Peyer's patch (tissue), 4 donors: ENCODE measurements at places on chromosomes 2 and 18. TPM values are rescaled to one million over a fixed set of nuclear protein-coding genes. Genes with fewer than 3 reads are reported as not detected.

GAREM1 gene
- total RNA-seq: 29.3 TPM

GPR45 gene
- not detected for total RNA-seq

- no peak overlapping the region for H3K4me3 ChIP-seq
- no peak for DNase-seq
- no peaks in the 10 kb centered on the region for H3K36me3 ChIP-seq
- H3K4me1 ChIP-seq: no peaks in the 10 kb centered on the region
- H3K27ac ChIP-seq: no peak overlapping the region
Measured at GRCh38 chr18:1037776-1038175, 133.1 kb downstream of the ADCYAP1 start.

DNA sequence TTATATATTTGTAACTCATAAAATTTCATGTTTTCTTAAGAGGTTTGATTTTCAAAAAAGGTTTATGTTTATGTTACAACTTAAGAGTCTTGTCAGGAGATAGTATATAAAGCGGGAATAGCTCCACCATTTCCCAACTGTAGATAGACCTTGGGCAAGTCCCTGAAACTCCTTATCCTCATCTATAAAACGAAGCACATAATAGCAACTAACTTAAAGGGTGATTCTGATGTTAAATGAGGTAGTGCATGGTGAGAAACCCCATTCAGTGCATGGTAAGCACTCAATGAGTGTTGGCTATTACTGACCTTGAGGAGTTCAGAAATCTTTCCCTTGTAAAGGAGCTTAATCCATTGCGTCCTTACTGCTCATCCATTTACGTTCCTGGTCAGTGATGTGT, 34.1 kb downstream of the KCTD18 start:
- no peak overlapping the region for H3K4me3 ChIP-seq
- no peaks in the 10 kb centered on the region for H3K27me3 ChIP-seq
- no peaks in the 10 kb centered on the region for H3K4me1 ChIP-seq
- H3K36me3 ChIP-seq: no peaks in the 10 kb centered on the region
- no peak for DNase-seq

DNA sequence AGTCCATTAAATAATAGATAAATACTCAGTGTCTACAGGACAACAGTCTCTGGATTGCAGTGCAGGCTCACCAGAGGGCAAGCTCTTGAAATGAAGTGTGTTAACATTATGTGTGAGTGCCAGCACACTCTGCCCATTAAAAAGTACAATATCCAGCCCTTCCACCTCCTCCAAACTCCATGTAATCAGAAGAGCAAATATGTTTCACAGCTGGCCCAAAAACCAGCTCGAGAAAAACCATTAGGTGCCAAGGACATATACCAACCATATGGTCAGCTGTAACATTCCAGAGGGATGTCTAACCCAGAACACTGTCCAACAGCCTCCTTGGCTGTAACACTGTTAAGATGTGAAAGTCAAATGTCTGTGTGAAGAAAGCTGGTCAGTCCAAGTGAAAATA, 112.2 kb downstream of the ZNF385B start:
- DNase-seq: no peak
- H3K27me3 ChIP-seq: no peaks in the 10 kb centered on the region
- no peak overlapping the region for H3K27ac ChIP-seq
- H3K36me3 ChIP-seq: no peaks in the 10 kb centered on the region
- H3K4me3 ChIP-seq: no peak overlapping the region

- DNase-seq: no peak
- H3K4me1 ChIP-seq: no peaks in the 10 kb centered on the region
- H3K27me3 ChIP-seq: no peaks in the 10 kb centered on the region
- no peaks in the 10 kb centered on the region for H3K36me3 ChIP-seq
- no peak overlapping the region for H3K4me3 ChIP-seq
Measured at GRCh38 chr2:138724729-138725459, 55.3 kb downstream of the NXPH2 start.

GRCh38 chr18:47118981-47119380, 31.3 kb downstream of the HDHD2 start:
- H3K4me1 ChIP-seq: no peaks in the 10 kb centered on the region
- no peak for DNase-seq
- H3K27me3 ChIP-seq: no peaks in the 10 kb centered on the region
- no peak overlapping the region for H3K27ac ChIP-seq
- no peaks in the 10 kb centered on the region for H3K36me3 ChIP-seq

DNA sequence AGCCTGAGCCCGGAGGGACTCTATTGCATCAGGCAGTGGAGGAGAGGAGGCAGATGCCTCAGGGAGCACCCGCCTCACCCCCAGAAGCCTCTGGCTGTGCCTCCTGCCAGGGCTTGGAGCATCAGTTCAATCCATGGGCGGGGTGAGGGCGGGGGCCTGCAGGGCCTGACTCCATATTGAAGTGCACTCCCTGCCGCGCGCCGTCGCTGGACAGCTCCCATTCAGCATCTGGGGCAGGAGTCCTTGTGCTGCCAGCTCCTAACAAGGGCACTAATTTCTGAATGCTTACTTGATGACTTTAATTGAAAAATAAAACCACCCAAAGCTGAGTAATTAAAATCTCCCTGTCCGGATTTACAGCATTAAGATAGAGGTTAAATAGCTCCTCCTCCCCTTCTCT, 23.8 kb downstream of the C1QL2 start:
- no peaks in the 10 kb centered on the region for H3K27me3 ChIP-seq
- peak; percentile 29 for DNase-seq
- no peaks in the 10 kb centered on the region for H3K36me3 ChIP-seq
- H3K4me3 ChIP-seq: no peak overlapping the region

GRCh38 chr18:69484699-69485396, 84.2 kb downstream of the DOK6 start:
- H3K27me3 ChIP-seq: no peaks in the 10 kb centered on the region
- no peak overlapping the region for H3K4me3 ChIP-seq
- no peaks in the 10 kb centered on the region for H3K4me1 ChIP-seq
- H3K27ac ChIP-seq: no peak overlapping the region
- H3K36me3 ChIP-seq: no peaks in the 10 kb centered on the region

DNA sequence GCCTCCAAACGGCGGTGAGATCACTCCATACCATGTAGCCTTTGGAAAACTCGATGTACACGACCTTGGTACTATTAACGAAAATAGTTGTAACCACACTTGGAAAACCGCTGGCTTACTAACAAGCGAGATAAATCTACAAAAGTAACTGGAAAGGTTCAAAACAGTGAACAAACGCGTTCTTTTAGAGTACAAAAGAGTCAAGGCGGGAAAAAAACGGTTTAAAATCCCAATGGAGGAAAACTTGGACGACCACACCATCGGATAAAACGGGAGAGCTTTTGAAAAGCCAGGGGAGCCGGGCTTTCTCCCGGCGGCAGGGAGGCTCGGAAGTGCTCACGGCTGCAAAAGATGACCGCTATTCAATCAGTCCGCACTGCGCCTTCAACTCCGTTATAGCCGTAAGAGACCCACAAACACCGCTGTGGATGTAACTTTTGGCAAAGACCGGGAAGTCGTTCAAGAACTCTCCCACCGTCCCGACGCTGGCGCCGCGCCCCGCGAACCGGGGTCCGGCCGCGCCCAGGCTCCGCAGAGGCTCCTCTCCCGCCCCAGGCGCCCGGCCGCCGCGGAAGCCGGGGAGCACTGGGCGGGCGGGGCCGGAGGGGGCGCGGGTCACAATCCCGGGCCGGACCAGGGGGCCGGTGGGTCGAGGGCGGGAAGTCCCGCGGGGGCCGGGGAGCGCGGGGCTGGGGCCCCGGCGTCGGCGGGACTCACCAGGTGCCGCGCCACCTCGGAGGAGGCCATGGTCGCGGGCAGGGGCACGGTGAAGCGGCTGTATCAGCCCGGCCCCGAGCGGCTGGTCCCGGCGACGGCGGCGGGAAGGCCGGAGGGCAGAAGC, 465 bp downstream of the SEPTIN10 start:
- peak; percentile 58 for DNase-seq
- peak overlapping the region; percentile 97 for H3K27ac ChIP-seq
- H3K4me1 ChIP-seq: peaks cover 2% of the 10 kb centered on the region
- H3K27me3 ChIP-seq: no peaks in the 10 kb centered on the region
- H3K4me3 ChIP-seq: peak overlapping the region; percentile 84
- H3K36me3 ChIP-seq: no peaks in the 10 kb centered on the region
